ENCODE measurements at places on chromosomes 11 and 22.

DNA sequence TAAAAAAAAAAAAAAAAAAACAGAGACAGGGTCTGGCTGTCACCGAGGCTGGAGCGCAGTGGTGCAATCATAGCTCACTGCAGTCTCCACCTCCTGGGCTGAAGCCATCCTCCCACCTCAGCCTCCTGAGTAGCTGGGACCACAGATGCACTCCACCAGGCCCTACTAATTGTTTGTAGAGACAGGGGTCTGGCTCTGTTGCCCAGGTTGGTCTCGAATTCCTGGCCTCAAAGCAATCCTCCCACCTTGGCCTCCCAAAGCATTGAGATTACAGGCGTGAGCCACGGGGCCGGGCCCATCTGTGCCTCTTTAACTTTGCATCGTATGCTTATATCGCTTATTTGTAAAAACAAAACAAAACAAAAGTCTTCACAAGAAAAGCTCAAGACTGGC is 3.1 kb downstream of the CPT1A start:
- no peak for DNase-seq

DNA sequence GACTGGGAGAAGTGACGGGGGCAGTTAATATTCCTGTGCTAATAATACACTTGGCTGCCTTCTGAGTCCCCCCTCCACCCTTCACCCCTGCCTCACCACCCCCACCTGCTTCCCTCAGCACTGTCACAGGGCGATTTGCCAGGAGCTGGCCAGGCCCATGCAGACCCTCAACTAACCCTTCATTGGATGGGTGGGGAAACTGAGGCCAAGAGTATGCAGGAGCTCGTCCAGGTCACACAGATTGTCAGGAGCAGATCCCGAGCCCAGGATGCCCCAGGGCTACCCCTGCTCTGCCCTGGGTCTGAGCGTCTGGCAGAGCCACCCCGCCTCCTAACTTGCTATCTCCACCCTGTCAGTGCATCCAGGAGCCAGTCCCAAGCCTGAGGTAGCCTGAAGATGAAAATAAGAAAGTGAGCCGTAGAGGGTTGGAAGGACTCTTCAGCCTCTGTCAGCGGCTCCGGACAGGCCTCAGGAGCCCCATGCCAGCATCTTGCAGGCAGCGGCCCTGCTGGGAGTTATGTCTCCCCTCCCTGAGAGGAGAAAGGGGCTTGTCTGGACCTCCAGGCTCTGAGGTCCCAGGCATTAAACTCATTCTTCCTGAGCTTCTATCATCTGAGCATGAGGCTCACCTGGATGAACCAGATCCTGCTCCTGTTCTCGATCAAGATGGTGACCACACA is 6.2 kb downstream of the TPBGL start:
- DNase-seq = no peak

GRCh38 chr11:78699609-78700135 is 125.0 kb upstream of the NARS2 start:
- DNase-seq = no peak

DNA sequence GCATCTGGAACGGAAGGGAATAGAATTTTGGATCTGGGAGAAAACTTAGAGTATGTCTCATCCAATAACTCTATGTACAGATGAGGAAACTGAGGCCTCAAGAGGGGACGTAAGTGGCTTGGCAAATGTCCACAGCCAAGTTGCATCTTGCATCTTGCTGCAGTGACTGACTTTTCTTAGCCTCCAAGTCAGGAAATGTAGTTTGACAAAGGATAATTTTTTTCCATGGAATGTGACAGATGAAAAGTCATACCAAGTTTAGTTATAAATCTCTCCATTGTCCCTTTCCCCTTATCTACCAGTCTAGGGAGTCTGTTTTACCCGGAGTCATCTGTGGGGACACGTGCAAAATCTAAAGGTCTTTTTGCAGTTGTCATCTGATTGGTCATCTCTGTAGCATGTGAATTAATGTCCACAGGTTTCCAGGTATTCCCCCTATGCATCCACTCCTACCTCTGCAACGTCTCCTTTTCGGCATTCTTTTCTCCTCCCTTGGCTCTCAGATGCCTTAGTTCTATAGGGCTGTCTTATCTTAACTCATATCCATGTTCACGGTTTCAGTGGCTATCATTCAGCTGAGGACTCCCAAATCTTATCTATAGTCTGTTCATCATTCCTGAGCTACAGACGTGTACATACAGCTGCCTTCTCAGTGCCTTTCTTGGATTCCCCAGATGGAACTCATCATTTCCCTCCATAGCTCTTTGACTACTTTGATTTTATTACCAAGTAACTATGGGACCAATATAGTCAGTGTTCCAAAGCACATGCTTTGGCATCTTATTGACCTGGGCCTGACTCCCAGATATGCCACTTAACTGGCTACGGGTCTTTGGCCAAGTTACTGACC is 139.5 kb upstream of the TIMP3 start:
- DNase-seq = no peak

DNA sequence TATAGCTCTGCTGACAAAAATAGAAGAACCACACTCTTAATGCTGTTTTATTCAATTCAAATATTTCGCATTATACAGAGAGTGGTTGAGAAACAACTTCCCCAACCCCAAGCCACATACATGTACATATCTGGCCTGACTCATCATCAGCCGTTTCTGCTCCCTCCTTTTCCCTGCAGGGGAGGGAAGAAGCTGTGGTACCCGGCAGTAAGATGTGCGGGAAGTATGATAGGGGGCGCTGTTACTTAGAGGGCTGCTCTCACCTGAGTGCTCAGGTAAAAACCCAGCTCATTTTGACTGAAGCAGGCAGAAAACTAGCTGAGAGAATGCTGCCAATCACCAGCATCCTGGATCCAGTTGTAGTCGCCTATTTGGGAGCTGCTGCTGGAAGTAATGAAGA is 85.5 kb downstream of the NELL1 start:
- DNase-seq = no peak

GRCh38 chr11:128867277-128867676 is at the start of gene KCNJ1:
Gene KCNJ1, minus strand, starts transcription at chr11:128867296. Its CDS starts 27,053 bp downstream, at chr11:128840243.
- DNase-seq = no peak

- DNase-seq = no peak
Observed at GRCh38 chr22:48198489-48199459, 1436.3 kb downstream of the TBC1D22A start.

GRCh38 chr22:40196628-40197360 is 19.1 kb downstream of the TNRC6B start:
- no peak for DNase-seq

DNA sequence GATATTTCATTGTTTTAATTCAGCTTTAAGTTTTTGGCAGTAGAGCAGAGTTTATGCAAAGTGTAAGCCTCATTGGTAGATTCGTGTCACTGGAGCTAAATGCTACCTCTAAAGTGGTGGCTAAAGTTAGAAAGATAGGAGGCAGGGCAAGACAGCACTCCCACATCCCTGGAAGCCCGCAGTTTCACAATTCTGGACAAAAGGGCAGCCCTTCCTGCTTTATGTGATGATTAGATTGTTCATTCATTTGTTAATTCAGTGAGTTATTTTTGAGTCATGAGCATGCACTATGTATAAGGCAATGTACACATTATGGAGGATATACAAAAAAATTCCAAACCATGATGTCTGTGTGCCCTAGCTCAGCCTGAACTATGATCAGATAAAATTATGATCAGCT is 52.1 kb upstream of the EIF3M start:
- no peak for DNase-seq

DNA sequence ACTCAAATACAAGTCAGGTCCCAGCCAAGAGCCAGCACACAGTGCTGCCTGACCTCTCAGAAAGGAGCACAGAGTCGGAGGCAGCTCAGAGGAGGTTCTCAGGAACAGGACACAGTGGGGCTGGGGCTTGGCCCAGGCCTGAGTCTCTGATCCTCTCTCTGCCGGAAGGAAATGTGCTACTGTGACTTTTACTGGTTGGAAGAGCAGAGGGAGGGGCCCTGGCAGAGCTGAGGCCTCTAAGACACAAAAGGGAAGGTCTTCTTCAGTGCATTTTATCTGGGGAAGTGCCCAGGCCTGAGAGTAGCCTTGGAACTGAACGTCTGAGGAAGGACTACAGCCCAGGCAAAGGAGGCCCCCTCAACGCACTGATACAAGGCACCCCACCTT is 16.2 kb upstream of the CASTOR1 start:
- DNase-seq = no peak

- no peak for DNase-seq
Observed at GRCh38 chr11:75497788-75498409, 27.8 kb downstream of the GDPD5 start.
